ENCODE measurements at places on chromosomes 4 and X.

GRCh38 chrX:3134316-3134945 is 93.2 kb downstream of the ARSF start:
- no peak for DNase-seq

GRCh38 chr4:94534401-94535312 is 82.9 kb downstream of the PDLIM5 start:
- DNase-seq: no peak

DNA sequence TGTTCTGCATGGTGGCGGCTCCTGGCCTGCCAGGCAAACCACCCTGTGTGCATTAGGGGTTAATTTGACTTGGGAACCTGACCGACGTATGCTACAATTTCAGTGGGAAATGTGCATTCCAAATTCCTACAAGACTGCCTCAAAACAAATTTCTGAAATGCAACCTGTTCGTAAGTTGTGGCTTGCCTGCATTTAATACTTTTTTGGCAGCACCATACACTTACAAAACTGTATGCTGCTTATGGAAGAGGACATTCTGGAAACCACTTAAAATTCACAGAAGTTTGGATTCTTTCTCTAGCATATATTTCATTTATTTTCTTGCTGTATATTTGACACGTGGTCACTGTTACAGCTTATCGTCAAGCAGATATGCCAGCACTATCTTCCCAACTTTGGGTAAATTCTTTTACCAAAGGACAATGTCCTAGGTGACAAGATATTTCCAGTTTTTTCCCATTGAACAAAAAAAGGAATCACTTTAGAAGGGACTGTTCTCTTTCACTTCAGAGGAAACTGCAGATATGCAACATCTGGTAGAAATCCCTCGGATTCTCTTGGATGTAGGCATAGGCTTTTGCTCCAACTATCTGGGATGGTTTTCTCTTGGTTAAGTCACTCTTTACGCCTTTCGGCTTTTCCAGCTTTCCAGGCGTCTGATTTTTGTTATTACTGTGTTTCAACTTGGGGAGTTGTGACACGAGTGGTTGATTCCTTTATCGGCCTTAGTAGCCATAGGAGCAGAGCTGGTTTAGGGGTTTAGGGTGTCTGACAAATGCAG is 9.7 kb upstream of the TENM3 start:
- DNase-seq: no peak

- DNase-seq: peak; percentile 6
These were observed 45.5 kb downstream of the TMEM144 start for GRCh38 chr4:158255727-158256324.

All from CD4-positive, alpha-beta T cell treated with Interleukin-10 for 1 hour (primary cell).